ENCODE measurements at places on chromosomes 11 and 22.
A peak's percentile ranks its signal among the peaks of the same experiment; 100 is the strongest.

GRCh38 chr11:104152941-104153505 is 10.9 kb downstream of the PDGFD start:
- no peak for DNase-seq

DNA sequence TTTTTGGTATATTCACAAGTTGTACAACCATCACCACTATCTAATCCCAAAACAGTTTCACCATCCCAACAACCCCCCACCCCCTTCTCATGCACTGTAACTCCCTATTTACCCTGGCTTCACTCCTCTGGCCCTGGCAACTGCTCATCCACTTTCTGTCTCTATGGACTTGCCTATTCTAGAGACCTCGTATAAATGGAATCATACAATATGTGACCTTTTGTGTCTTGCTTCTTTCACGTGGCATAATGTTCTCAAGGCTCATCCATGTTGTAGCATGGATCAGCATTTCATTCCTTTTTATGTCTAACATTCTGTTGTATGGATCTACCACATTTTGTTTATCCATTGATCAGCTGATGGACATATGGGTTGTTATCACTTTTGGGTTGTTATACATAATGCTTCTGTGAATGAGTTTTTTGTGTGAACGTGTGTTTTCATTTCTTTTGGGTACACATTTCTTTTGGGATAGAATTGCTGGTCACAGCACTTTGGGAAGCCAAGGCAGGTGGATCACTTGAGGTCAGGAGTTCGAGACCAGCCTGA is 46.1 kb downstream of the GDPD5 start:
- no peak for DNase-seq

- no peak for DNase-seq
Observed at GRCh38 chr11:81331088-81331487, 1402.6 kb downstream of the FAM181B start.

- no peak for DNase-seq
Observed at GRCh38 chr11:121881806-121882205, 234.2 kb downstream of the BLID start.

- DNase-seq = peak; percentile 62
Observed at GRCh38 chr22:20155330-20156041, 4.6 kb upstream of the CCDC188 start.

DNA sequence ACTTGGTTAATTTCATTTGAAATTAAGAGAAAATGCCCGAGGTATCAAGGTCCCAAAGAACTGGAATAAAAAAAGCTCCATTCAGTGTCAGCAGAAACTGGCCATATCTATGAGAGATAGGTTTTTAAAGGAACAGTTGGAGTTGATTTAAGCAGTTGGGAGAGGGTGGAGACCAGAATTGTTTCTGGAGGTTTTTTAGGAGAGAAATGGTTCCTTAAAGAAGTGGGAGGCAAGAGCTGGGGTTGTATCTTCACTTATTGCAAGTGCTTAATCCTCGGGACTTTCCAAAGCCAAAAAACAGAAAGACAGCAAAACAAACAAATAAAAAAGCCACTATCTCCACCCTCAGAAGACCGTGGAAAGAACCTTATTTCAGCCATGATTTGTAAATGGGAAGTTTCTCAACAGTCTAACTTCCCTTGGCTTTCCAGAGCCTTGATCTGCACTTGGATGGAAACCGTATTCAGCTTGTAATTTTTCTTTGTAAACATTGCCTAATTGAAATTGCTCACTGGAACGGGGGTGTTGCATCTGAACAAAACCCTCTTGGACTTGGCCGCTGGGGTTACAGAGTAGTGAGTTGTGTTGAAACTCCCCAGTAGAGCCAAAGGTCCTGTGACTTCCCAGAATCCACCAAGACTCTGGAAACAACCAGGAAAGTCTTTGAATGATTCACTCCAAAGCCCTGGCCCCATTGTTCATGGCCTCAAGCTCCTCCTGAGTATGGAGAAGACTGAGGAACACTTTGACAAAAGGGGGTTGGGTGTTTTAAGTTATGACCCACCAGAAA is 115.6 kb downstream of the SLC1A2 start:
- no peak for DNase-seq

GRCh38 chr11:115364896-115365295 is 139.3 kb downstream of the CADM1 start:
- DNase-seq = no peak

DNA sequence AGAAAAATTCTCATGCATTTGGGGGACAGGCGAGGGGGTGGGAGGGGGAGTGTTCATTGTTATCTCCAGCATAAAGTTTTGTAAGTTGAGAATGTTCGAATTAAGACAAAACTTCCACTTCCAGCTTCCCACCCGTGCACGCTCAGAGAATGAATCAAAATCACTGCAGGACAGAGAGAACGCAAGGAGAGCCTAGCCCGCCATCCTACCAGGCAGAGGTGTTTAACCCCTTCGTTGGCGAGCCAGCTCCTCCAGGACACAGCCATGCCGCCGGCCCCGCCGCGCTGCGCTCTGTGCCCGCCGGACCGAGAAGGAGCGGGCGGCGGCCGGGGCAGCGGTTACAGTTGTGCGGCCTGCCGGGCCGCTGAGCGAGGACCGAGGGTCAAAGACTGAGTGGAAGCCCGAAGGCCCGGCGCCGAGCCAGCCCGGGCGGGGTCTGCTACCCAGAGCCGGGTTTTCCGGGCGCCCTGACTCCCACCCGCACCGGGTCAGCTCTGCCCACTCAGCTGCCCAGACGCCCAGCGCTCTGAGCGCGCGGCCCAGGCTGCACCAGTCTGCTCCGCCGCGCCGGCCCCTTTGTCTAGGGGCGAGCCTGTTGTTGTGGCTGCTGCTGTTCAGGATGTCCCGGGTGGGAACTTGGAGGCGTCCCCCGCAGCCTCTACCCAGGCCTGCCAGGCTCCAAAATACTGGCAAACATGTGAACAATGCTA is at the start of gene NOX4:
Gene NOX4 (minus strand): TSS at position 395 of the 710 bp plus-strand sequence. CDS start 129 bp downstream, at position 266.
- peak; percentile 11 for DNase-seq

DNA sequence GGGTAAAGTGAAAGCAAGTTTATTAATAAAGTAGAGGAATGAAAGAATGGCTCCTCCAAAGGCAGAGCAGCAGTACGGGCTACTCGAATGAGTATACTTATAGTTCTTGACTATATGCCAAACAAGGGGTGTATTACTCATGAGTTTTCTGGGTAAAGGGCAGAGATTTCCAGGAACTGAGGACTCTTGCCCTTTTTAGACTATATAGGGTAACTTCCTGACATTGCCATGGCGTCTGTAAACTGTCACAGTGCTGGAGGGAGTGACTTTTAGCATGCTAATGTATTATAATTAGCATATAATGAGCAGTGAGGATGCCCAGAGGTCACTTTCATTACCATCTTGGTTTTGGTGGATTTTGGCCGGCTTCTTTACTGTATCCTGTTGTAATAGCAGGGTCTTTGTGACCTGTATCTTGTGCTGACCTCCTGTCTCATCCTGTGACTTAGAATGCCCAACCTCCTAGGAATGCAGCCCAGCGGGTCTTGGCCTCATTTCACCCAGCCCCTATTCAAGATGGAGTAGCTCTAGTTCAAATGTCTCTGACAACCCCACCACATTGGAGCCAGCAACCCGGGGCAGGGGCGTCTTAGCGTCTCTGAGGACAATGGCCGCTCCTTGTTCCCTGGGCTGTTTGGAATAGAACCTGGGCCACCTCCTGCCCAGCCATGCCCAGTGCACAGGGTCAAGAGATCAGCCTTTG is 34.9 kb upstream of the CD82 start:
- DNase-seq = no peak

GRCh38 chr11:8709002-8709672 is 26.5 kb downstream of the RPL27A start:
- peak; percentile 42 for DNase-seq

DNA sequence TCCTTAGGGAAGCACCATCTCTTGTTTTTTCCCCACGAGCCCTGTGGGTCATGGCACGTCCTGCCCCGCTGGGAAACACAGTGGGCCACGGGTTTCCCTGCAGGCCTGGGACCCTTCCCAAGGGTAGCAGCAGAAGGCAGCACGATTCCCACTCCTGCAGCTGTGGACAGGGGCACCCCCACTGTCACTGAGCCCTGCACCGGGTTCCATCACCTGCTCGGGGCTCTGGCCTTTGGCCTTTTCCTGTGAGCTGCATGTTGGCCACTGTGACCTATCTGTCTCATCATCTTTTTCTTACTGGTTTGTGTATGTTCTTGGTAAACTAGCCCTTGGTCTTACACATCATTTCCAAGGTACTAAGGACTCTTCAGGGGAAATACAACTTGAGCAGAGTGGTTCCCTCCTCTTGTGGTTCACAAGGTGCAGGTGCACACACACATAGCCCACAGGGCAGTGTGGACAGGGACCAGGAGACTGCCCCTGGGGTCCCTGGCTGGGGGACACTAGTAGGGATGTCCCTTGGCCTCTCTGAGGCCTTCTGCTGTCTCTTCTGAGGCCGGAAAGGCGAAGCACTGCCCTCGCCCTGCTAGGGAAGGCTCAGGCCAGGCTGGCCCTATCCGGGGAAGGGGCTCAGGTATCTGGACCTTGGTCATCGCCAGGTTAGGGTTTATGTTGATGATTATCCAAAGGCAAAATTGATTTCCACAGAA is 19.0 kb upstream of the TXNRD2 start:
- no peak for DNase-seq
